ENCODE measurements at places on chromosomes 13 and 19.

DNA sequence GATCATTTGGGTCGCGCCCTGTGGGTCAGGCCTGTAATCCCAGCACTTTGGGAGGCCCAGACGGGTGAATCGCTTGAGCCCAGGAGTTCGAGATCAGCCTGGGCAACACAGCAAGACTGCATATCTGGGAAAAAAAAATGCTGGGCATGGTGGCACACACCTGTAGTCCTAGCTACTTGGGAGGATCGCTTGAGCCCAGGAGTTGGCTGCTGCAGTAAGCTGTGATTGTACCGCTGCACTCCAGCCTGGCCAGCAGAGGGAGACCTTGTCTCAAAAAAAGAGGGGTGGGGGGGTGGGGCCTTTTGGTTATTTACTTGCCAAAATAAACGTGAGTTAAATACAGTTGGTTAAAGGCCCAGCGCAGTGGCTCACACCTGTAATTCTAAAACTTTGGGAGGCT is 9.8 kb upstream of the ZNF544 start:
- no peak for DNase-seq

GRCh38 chr13:21256351-21256761 is 79.9 kb downstream of the MRPL57 start:
- DNase-seq = no peak

DNA sequence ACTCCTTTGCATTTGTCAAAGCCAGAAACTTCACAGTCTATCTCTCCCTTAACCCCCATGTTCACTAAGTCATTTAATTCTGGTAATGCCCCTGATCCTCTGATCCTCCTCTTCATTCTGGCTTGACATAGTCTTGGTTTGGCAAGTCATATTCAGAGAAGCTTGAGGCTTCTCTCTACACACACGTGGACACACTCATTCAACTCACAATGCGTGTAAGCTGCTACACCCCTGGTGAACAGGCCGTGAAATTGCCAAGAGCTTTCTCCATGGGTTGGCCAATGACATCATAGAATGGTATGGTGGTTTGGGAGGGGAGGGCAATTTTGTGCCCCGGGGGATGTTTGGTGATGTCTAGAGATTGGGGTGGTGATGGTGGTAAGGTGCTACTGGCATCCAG is 47.9 kb upstream of the FLT1 start:
- no peak for DNase-seq

- no peak for DNase-seq
These were observed 119.5 kb downstream of the ZAR1L start for GRCh38 chr13:32195713-32196112.

DNA sequence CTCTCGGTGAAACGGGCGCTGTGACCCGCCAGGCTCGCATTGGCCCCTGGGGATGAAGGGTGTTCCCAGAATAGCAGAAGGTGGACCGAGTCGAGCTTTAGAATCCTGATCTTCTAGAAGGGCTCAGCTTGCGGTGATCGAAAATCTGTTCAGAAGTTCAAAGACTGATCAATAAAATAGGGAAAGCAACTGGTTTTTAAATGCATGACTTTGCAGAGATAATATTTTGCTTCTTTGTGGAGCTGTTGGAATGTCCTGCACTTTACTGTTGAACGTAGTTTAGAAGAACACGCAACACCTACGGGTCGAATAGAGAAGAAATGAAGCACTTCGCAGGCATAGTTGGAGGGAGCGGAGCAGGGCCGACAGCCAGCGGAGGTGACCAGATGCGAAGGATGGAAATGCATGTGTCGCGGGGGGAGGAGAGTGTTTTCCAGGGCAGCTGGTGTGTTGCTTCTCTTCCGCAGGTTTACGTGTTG is 766 bp downstream of the CEBPG start:
- DNase-seq = peak; percentile 7

GRCh38 chr19:39942366-39942730 is 7.9 kb upstream of the FCGBP start:
- no peak for DNase-seq

- no peak for DNase-seq
These were observed 16.7 kb downstream of the PRAM1 start for GRCh38 chr19:8485561-8486371.

- no peak for DNase-seq
These were observed 30.7 kb upstream of the ZNF429 start for GRCh38 chr19:21474671-21475181.

- no peak for DNase-seq
These were observed 187.1 kb downstream of the TDRD3 start for GRCh38 chr13:60583911-60584753.

GRCh38 chr13:26376430-26376829 is 122.5 kb downstream of the CDK8 start:
- no peak for DNase-seq
